ENCODE measurements at places on chromosomes 2 and 18.

DNA sequence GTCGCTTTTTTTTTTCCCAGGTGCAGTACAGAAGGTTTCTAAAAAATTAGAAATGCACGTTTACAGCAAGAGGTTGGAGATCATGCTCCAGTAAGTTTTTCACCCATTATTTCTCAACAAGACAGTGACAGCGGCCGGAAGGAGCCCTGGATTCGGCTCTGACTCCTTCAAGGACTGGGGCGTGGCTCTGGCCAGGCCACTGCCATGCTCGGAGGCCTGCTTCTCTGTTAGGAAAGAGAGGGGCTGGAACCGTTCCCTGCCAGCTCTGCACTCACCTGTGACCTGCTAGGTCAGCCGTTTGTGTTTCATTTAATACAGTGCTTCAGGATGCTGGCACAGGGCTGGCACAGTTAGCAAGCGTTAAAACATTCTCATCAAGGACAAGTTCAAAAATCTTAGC is 6.7 kb upstream of the IAH1 start:
- DNase-seq: no peak

GRCh38 chr2:176138526-176138922 is 9.0 kb downstream of the HOXD8 start:
- no peak for DNase-seq

DNA sequence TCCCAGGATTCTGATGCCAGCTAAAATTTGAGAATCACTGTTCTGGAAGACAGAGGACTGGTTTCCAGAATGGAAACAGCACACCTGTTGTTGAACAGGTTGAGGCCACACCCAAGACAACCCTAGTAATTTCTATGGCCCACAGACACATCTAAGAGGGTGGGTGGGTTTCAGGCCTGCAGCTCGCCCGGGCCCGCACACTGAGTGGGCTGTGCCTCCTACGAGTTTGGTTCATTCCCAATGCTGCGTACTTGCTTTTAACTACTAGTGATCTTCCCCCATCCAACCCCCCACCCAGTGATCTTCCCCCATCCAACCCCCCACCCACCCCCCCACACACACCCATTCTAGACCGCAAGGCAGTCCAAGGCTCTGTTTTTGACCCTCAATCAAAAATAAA is 1.3 kb upstream of the NFU1 start:
- no peak for DNase-seq

DNA sequence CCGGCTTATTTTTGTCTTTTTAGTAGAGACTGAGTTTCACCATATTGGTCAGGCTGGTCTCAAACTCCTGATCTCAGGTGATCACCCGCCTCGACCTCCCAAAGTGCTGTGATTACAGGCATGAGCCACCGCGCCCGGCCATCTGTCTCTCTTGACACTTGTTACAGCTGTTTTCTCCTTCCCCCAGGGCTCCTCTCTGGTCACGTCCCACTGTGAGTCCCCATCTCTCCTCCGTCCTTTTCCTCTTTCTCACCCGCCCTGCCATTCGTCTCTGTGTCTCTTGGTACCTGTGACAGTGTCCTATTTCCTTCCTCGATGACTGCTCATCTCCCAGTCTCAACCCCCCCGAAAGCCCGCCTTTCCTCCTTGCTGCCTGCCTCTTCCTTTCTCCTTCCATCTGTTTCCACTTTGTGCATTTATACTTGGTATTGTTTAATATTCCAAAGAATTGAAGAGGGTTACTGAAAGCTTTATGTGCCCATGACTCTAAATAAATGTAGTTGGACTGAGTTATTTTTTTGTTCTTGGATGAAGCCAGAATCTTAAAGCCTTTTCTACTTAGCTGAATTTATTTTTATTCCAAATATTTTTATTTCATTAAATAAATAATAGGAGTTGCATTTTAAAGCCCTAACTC is 241.5 kb downstream of the SH3RF3 start:
- no peak for DNase-seq

GRCh38 chr2:210899131-210899530 is 342.7 kb downstream of the CPS1 start:
- DNase-seq: no peak

- DNase-seq: no peak
These were observed 92.5 kb downstream of the PTPN4 start for GRCh38 chr2:119852214-119852613.

DNA sequence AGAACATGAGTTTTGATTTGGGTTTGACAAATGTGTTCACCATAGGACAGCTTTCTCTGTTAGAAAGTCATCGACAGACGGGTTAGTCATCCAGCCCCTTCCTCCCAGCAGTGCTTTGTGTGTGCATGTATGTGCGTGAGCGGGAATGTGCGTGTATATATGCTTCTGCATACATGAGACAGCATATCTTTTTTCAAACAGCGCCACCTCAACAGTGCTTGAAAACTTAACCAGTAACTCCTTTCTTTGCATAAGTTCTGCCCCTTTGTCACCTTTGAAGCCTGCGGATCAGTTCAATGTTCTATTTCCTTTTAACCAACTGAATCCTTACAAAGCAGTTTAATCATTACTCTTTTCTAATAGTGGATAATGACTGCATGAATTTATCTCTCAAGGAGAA is 351.4 kb downstream of the LPIN1 start:
- DNase-seq: no peak
